ENCODE measurements at places on chromosomes 4 and X.

GRCh38 chrX:38859602-38860001 lies 58.3 kb downstream of the MID1IP1 start:
- no peak for DNase-seq

- no peak for DNase-seq
These were observed 11.3 kb downstream of the BLOC1S4 start for GRCh38 chr4:6727081-6727942.

GRCh38 chrX:133350751-133351150 lies 64.5 kb downstream of the GPC4 start:
- no peak for DNase-seq

DNA sequence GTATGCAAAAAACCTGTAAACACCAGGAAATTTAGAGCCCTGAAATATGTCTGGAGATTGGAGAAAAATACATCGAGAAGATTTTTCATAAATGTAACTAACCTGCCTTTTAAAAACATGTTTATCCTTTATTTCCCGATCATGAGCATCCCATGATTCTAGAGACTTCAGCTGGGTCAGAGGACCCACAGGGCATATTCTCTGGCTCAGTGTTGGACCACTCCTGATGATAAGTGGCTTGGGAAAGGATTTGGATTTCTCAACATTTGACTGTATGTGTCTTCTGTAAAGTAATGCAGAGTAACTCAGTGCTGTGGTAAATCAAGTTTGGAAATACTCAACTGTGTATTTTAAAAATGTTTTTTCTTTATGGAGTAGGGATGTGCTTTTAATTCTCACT lies 40.0 kb upstream of the ANK2 start:
- DNase-seq = no peak

GRCh38 chr4:158704274-158704673 lies 18.9 kb downstream of the PPID start:
- DNase-seq = no peak

Data from stimulated activated CD8-positive, alpha-beta memory T cell treated with anti-CD3 and anti-CD28 coated beads, Interleukin-4, amount 100 ng/mL, for 4 hours (primary cell).